ENCODE measurements at places on chromosomes 6 and 20.

GRCh38 chr6:35474131-35474941 is 6.1 kb downstream of the RPL10A start:
- no peak for DNase-seq

DNA sequence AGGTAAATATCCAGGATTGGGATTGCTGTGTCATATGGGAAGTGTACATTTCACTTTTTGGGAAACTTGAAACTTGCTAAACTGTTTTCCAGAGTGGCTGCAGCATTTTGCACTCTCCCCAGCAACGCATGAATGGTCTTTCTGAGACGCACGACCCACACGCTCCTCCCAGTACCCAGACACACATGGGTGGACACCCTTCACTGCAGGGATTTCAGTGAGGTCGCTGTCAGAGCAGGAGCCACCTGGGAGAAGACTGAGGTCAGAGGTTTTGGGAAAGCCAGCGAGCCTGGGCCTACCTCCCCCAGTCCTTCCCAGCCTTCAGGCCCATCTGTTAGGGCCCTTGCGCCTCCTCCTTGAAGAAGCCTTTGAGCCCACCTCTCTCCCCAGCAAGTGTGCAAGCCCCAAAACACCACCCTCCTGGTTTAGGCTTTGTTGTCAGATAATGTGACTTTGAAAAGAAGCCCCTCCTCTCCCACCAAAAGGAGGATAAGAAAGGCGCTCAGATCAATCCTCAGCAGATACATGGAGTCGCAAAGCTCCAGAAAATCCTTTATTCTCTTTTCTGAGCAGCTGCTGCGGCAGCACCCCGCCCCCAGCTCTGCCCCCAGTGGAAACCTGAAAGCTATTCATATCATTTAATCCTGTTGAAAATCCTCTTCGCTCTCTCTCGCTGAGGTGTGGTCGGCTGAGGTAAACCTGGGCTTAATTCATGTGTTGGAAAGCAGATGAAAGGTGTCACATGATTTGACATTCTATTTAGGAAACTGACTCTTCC is 12.7 kb upstream of the JAG1 start:
- DNase-seq, result no peak

- DNase-seq, result no peak
Measured at GRCh38 chr6:113289166-113289565, 568.0 kb upstream of the MARCKS start.

DNA sequence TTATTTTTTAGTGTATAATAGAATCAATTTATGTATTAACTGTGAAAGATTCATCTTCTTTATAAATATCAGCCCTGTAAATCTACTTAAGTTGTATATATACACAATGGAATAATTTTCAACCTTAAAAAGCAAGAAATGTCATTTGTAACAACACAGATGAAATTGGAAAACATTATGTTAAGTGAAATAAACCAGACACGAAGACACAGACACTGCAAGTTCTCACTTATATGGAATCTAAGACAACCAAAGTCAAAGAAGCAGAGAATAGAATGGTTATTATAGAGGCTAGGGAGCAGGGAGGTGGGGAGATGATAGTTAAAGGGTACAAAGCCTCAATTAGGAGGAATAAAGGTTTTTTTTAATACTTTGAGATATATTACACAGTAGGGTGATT is 1404.4 kb downstream of the HACE1 start:
- DNase-seq, result no peak

GRCh38 chr6:138970856-138971425 is 17.1 kb downstream of the REPS1 start:
- DNase-seq, result no peak

DNA sequence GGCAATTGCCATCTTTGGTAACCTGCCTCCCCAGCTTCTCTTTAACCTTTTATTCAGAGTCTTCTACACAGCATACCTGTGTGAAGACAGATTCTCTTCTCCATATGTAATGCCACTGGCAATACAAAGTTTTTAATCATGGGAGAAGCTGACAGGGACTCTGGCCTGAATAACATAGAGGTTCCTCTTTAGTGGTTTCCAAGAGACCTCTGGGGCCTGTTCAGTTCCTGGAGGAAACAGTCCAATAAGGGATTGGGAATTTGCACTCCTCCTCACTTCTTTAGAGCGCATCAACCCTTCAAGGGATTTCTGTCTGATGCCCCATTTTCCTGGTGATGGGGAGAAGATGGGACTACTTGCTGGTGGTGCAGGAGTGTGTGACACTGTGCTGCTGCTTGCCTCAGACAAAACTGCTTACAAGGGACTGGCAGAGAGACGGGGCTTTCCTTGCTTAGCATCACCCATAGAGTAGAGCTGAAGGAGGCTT is 1.4 kb downstream of the RIMS1 start:
- DNase-seq, result no peak
